H7 (cell line): ENCODE measurements at places on chromosomes 7 and 10.
A peak's percentile ranks its signal among the peaks of the same experiment; 100 is the strongest.

- DNase-seq, result no peak
These were observed 110.6 kb upstream of the PRR15 start for GRCh38 chr7:29453021-29453420.

GRCh38 chr10:36725581-36726520 is 399.5 kb upstream of the ANKRD30A start:
- peak; percentile 76 for DNase-seq

DNA sequence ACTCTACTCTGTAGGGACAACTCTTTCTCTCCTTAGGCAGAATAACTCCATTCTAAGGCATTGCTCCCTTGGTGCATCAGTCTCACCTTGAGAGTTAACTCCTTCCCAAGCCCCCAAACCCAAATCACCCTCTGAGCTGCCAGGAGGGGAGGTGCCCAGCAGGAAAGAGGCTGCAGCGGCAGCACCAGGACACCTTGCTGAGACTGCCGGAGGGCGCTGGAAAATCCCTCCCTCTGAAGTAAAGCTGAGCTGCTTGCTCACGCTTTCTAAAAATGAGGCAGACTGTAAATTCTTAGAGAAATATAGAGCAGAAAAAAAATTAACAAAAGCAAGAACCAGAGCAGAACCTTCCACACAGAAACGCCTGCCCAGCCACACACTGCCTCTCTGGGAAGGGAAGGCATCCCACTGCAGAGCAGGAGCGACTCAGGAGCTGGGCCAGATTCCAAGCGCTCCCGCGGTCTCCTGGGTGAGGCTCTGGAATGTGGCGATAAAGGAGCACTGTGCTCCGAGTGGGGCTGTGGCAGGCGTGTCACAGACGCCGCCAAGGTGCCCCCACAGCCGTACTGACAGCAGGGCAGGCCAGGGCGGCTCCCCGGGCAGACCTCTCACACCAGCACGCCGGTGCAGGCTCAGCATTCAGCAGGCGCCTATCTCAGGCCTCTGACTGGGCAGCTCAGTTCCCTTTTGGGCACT is 202.1 kb downstream of the TNS3 start:
- DNase-seq, result peak; percentile 68

- DNase-seq, result no peak
These were observed 54.9 kb downstream of the PTEN start for GRCh38 chr10:87918254-87918859.

DNA sequence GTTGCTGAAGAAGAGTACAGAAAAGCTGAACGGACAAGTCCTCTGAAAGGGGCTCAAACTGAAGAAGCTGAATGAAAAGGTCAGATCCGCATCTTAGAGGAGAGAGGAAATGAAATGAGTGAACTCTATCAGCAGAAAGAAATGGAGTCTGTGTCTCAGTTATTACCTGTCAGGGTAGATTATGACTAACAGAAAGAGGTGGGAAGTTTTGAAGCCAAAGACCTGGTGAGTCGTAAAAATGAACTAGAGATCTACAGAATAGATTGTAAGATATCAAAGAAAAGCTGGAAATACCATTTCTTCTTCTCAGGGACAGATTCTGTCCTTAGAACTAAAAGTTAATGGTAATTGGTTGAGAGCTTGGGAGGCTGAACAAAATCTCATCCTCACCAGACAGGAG is 11.1 kb upstream of the MBL2 start:
- no peak for DNase-seq
